Aortic smooth muscle cell (primary cell): ENCODE measurements at places on chromosomes 4 and X. TPM values are rescaled to one million over a fixed set of nuclear protein-coding genes. Genes with fewer than 3 reads are reported as not detected.

POU4F2 gene
- not detected in 2 replicates for total RNA-seq

LINC00632 gene
- 5.7 and 8.4 TPM in 2 replicates for total RNA-seq

PTCHD1 gene
- total RNA-seq, result under 0.01 and 0.31 TPM in 2 replicates

GAGE12F gene
- total RNA-seq, result not detected in 2 replicates

PLAC8 gene
- not detected in 2 replicates for total RNA-seq

DUSP9 gene
- not detected in 2 replicates for total RNA-seq

EDNRA gene
- 8.1 and 10.7 TPM in 2 replicates for total RNA-seq

KCNIP4 gene
- total RNA-seq, result not detected in 2 replicates

CCDC110 gene
- 2.1 and 2.7 TPM in 2 replicates for total RNA-seq

CLDN34 gene
- not detected in 2 replicates for total RNA-seq

SPATA4 gene
- total RNA-seq, result 0.12 TPM in 1 of 2 replicates, not detected in the other

NHS gene
- 6.8 and 7.5 TPM in 2 replicates for total RNA-seq

RAB9B gene
- total RNA-seq, result 0.50 and 0.66 TPM in 2 replicates

SPIN2A gene
- total RNA-seq, result 0.53 and 0.56 TPM in 2 replicates

BCORL1 gene
- 1.2 and 2.1 TPM in 2 replicates for total RNA-seq

ATOH1 gene
- not detected in 2 replicates for total RNA-seq

CT47C1 gene
- not detected in 2 replicates for total RNA-seq

EPHA5 gene
- total RNA-seq, result 0.53 and 2.9 TPM in 2 replicates

PIN4 gene
- total RNA-seq, result 23.3 and 28.4 TPM in 2 replicates

NUP62CL gene
- not detected in 2 replicates for total RNA-seq

FGD1 gene
- total RNA-seq, result 3.2 and 4.7 TPM in 2 replicates

ERCC6L gene
- 2.2 and 3.8 TPM in 2 replicates for total RNA-seq
